ENCODE measurements at places on chromosomes 13 and 19.
A peak's percentile ranks its signal among the peaks of the same experiment; 100 is the strongest.

DNA sequence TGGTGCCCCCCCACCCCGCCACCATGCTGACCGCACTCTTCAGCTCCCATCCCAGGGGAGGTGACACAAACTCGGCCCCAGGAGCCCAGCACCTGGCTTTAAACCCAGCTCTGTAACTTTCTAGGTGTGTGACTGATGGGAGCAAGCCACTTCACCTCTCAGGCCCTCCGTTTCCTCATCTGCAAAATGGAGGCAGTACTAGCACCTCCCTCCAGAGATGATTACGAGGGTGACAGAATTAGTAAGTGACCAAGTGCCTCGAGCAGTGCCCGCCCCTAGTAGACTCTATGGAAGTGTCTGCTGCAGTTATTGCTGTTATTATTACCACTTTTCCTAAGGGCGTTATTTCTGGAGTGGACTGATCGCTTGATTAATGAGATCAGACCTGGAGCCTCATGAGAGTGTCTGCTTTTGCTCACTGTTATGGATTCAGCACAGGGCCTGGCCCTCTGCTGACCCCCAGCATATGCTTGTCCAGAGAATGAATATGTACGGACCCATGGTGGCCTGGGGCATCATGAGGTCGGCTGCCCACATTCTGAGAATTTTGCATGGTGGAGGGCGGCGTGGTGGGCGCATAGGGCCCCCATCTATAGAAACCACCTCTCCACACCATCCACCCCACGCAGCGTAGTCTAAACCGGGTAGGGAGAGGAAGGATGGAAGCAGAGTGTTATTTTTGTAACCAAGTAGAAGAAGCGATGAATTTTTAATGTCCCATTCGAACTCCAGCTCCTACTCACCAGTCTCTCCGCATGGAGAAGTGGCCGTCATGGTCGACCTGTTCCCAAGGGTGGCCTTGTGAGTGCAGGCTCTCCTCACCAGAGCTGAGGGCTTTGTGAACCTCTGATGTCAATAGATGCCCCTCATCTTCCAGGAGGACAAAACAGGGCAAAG is 48.2 kb downstream of the CAPN12 start:
- DNase-seq, result no peak

DNA sequence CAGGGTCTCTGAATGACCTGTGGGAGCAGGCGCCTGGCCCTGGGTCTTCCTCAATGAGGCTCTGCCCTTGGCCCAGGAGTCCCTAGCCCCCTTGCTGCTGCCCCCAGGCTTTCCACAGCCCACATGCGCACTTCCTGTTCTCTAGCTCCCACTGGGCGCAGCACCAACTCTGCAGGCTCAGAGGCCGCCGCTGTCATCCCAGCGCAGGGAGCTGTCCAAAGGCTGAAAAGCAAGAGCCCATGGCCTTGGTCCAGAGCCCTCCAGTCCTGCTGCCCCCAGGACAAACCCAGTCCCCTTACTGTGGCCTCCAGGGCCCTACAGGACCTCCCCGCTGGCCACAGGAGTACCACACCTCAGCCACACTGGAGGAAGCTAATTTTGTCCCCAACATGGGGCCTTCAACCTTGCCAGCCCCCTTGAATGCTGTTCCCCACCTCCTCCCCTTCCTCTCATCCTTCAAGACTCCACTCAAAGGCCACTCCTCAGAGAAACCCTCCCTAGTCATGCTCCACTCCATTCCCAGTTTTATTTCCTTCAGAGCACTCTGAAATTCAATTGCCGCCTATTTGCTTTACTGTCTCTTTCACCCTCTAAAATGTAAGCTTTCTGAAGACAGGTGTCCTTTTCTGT is 8.0 kb upstream of the POU2F2 start:
- no peak for DNase-seq

DNA sequence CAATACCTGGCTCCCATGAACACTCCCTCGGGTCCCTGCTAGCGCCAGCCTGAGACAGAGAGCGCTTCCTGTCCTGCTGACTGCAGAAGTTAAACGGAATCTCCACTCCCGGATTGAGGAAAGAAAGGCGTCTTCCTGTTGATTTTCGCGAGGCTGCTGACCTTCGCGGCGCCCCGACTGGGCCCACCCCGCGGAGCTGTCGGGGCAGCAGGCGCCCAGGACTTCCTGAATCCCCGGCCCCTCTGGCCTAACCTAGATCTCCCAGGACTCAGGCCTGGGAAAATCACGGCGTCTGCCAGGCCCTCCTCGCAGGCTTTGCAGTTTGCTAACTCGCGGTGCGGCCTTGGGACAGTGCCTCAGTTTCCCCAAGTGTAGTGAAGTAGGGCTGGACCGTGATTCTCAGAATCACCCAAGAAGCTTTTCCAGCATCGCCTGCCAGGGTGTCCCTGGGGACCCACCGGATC is 108.8 kb downstream of the KCTD15 start:
- no peak for DNase-seq

DNA sequence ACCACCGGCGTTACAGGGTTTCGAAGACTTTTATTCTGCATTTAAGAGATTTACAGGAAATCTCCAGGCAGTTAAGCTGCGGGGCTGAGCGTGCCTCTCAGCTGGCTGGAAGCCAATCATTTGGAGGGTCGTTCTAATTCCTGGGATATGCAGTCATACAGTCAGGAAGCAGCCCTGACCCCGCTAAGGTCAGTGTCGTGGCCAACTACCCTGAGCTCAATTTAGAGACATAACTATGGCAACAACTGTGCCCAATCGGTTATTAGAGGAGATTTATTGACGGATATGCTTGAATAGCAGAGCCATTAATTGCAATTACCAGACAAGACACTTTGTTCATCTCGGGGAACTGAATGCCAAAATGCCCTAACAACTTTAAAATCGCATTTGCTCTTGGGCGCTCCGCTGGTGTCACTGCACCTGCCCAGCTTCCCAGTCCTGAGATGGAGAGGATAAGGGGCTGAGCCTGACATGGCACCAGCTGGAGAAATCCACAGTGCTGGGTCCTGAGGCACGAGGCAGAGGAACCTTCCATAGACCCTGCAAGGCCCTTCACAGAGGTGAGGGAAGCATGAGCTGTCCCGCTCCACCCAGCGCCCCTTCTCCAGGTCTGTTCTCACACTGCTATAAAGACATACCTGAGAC is 15.1 kb upstream of the ZNF507 start:
- DNase-seq, result no peak

- DNase-seq, result no peak
Measured at GRCh38 chr19:2790557-2791271, 5.4 kb downstream of the THOP1 start.

DNA sequence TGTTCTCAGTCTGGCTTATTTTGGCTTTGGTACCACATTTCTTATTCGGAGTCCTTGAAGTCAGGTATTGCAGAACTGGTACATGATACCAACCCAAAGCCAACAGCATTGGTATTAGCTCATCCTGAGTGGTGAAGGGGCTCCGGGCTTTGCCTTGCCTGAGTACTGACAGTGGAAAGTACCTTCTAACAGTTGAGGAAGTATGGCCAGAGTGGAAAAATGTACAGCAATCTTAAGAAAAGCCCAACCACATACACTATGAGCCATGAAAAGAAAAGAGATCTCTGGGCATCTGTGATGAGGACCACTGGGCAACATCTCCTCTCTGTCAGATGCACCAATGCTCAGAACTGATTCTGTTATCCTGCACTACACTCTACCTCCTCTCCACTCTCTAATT is 8.3 kb downstream of the LCP1 start:
- DNase-seq, result no peak

- DNase-seq, result no peak
Measured at GRCh38 chr19:13381827-13382632, 124.2 kb downstream of the CACNA1A start.

- no peak for DNase-seq
Measured at GRCh38 chr13:30570691-30571090, 47.0 kb upstream of the USPL1 start.

DNA sequence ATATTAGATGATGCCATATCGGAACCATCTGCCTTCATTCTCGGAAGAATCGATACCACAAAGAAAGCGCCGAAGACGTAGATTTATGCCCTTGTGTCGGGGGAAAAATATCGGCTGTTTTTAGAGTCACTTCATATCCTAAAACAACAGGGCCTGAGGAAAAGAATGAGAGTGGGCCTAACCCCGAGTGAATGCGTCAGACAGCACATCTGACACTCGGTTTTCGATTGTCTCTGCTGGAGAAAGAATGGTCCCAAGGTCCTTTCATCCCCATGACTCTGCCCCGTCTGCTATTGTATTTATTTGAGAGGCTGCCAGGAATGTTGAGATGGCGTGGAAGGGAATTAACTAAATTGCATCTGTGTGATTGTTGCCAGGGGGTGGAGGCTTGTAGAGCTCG is 46.1 kb downstream of the CHST8 start:
- no peak for DNase-seq

DNA sequence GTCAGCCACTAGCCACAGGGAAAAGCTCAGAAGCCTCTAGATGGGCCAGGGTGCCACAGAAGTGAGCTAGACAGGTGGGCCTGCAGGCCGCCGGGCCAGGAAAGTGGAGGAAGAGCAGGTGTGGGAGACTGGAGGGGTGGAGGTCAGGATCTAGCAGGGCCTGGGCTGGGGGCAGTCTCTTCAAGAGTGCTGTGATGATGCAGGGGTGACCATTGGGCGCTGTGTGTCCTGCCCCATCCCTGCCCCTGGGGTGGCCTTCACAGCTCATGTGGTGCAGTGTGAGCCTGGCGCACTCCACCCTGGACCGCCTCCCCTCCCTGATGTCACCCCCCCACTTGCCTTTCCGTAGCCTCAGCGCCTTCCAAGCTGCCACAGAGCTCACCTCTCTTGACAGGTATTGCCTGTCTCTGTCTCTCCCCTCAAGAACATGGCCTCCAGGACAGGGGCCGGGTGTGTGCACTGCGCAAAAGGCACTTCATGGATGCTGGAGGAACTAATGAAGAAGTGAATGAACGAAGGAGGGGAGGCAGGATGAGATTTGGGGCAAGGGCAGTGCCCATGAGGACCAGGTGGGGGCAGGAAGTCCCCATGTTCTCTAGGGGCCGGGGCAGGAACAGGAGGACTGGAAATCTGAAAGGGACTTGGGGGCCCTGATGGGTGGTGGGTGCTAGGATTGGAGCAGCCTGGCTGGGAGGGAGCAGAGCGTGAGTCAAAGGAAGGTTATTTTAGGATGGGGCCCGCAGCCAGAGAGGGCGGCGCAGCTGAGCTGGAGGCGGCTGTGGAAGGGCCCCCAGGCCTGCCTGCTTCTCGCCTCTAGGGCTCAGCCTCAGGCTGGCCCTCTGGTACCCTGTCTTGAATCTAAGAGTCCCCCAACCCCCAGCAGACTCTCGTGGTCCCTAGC is 6.6 kb downstream of the SSBP4 start:
- DNase-seq, result no peak

DNA sequence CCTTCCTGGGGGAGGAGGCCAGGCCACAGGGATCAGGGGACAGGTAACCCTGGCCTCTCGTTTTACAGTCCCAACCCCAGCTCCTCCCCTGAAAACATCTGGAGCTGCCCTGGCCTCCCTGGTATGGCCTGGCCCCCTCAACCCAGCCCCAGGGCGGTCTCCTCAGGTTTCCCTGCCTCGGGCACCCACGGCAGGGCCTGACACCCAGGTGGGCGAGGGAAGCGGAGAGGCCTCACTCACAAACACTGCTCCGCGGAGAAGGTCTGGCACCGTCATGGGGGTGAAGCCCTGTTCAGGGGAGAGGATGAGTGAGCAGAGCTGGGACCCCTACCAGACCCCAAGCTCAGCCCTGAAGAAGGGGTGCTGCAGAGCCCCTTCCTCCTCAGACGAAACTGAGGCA is 6.5 kb upstream of the CCER2 start:
- DNase-seq, result no peak

- no peak for DNase-seq
Measured at GRCh38 chr13:52797176-52797575, 51.3 kb downstream of the PCDH8 start.

DNA sequence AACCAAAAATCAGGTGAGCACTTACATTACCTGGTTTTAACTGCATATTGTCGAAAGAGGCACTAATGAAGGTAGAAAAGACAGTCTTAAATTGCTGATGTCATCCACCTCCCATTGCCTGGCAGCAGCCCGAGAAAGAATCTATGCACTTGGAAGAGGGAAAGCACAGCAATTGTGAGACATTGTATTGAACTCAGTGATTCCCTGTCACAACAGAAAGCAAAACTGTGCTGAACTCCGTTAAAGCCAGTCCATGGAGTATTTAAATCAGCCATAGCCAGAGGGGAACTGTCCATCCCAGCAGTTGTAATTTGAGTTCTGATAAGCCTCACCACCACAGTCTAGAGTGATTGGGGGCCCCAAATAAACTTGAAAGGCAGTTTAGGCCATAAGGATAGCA is 466.6 kb upstream of the PCDH9 start:
- no peak for DNase-seq

DNA sequence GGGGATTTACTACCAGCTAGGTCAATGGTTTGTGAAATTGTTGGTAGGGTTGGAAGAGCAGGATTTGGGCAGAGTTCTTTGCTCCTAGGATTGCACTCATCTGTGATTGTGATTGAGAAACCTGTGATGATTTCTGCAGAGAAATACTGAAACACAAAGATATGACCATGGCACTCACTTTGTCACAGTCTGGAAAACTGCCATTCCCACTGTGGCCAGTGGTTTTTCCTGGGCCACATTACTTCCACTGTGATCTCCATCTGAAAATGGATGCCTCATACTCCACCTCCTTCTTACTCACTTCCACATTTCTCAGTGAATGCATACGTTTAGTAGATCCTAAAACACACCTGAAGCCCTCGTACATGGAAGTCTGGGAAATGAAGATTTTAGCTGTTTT is 593.2 kb downstream of the LMO7 start:
- no peak for DNase-seq

GRCh38 chr19:47351548-47351947 is 2.4 kb downstream of the DHX34 start:
- DNase-seq, result peak; percentile 40

DNA sequence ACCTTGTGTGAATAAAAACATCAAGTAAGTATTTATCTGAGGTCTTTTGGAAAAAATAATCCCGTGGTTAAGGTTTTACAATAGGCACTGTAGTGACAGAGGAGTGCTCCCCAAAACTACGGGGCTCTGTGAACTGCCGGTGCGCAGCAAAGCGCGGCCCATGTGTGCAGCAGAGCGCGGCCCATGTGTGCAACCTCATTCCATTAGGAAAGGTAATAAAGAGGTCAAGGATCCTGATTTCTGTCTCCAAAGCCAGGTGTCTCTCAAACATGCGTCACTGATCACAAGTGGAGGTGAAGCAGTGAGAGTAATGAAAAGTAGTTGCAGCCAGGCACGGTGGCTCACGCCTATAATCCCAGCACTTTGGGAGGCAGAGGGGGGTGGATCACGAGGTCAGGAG is 58.7 kb downstream of the MRPL57 start:
- no peak for DNase-seq

DNA sequence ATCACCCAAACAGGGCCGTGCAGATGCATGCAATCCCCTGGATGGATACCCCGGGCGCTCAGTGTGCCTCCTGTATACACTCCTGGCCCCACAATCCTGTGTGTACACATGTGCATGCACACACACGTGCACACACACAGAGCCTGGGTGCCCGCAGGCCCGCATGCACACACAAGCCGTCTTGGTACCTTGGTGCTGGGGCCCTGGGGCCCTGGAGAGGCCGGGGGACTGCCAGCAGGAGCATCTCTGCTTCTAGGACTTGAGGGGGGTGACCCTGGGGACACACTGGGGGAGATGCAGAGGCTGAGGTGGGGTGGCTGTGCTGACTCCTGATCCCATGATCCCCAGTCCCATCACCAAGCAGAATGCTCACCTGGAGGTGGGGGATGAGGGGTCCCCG is 15.6 kb upstream of the EPOR start:
- DNase-seq, result no peak

Measured in SW 1271 (cell line).